ENCODE measurements at places on chromosomes 4 and X.

GRCh38 chrX:134406356-134407064 is 53.5 kb upstream of the HPRT1 start:
- no peak for DNase-seq

- DNase-seq = no peak
Measured at GRCh38 chr4:68927165-68927564, 24.4 kb downstream of the UGT2A3 start.

DNA sequence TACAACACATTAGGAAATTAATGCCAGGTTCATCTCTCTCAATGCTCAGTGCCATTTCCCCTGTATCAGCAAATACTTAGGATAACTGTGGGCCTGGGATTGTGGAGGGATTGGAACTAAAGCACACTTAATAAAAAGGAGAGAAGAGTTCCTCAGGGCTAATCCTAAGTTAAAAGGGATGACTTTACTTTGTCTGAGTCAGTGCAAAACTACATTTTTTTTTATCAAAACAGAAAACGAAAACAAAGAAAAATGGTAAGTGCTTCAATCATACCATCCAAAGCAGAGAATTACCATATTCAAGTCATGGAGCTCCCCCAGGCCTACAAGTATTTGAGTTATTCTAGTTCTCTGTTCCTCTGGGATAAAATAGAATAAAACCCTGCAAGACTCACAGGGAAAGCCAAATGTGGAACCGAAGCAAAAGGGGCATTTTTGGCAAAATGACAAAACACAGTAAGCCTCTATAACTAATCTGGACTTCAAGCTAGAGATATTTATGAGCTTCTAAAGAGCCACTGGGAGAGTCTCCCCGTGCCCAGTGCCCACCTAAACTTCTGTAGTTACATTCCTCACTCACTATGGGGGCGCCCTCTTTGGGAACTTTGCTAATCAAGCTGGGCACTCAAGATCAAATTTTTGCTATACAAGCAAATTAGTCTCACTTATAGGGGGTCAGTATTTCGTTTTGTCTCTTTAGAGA is 53.4 kb downstream of the PALLD start:
- peak; percentile 87 for DNase-seq

GRCh38 chr4:172726001-172726423 is 442.6 kb upstream of the GALNT7 start:
- peak; percentile 24 for DNase-seq

DNA sequence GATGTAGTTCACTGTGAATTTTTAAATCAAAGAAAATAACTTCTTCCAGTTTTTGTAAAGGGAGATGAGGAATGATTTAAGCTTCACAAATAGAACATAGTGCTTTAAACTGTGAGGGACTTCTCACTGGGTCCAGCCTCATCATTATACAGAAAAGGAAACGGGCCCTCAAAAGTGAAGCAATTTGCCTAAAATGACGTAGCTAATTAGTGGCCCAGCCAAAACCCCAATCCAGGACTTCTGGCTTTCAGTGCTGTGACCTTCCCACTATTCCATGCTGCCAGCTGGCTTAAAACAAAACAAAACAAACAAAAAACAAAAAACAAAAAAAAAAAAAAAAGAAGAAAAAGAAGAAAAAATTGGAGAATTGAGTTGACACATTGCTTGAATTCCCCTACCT is 45.0 kb upstream of the STOX2 start:
- DNase-seq = no peak

GRCh38 chr4:178037459-178038214 is 595.4 kb upstream of the AGA start:
- no peak for DNase-seq

GRCh38 chrX:31223817-31224216 is 152.0 kb upstream of the FTHL17 start:
- peak; percentile 71 for DNase-seq

- DNase-seq = no peak
Measured at GRCh38 chr4:151824656-151825055, 63.8 kb upstream of the GATB start.

DNA sequence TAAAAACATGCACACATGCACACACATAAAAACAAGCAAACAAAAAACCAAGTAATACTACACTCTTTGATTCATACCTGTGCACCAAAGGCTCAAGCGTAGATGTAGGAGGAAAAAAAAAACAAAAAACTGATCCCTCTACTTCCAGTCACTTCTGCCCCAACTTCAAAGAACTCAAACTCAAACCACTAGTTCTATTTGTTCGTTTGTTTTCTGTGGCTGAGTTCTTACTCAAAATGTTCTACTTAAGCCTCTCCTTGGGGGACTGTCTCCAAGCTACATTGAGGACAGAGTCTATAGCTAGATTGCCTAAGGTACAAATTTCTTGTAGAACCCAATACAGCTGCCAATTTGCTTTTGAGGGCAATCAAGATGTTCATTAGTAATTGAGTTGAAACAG is 171.0 kb upstream of the ATOH1 start:
- DNase-seq = no peak

DNA sequence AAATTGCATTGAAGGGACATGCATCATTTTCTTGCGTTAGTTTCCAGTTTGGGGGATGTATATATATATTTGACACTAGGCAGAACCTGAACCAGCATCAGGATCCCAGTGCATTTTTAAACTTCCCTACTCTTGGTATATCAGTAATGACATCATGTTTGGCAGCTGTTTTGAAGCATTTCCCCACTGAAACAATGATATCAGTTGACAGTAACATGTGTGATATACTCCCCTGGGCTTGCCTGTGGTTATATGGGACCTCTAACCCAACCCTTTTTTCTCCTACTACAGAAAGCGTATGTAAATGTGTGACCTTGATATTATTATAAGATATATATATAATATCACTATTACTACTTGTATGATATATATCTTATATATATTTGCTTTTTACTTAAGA is 225.9 kb upstream of the CASK start:
- no peak for DNase-seq

DNA sequence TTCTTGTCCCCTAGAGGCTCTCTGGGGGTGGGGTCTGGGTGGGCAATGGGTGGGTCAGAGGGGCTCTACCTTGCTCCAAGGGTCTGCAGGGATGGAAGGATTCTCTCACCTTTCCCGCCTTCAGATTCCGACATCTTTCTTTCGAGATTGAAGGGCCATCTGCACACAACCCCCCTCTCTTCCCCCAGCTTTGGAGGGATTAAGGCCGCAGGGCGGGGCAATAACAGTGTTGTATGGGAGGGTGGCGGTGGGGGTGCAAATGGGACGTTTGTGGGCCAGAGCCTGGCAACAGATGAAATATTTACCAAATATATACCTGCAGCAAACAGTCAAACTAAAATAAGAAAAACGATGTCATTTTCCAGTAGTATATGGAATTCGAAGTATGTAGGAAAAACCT is at the start of gene CACNA1F:
CACNA1F (minus strand) TSS at position 165 of the 400 bp plus-strand sequence; CDS start at position 134, 31 bp downstream.
- DNase-seq = no peak

- DNase-seq = no peak
Measured at GRCh38 chr4:184477201-184477999, 3.0 kb upstream of the IRF2 start.

GRCh38 chrX:65241059-65241721 is 264.9 kb upstream of the ZC4H2 start:
- DNase-seq = no peak

DNA sequence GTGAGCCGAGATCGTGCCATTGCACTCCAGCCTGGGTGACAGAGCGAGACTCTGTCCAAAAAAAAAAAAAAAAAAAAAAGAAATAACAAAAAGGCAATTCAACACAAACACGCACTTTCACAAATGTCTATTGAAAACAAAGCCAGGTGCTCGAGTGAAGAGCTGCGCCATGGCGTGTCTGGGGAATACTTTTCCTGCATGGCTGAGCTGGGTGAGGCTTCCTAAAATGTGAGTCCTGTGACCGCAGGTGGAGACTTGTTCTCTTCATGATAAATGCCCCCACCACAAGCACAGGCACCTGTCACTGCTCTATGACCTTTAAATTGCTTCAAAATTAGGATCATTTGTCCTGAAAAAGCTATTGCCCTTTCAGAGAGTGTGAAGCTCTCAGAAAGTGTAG is 4.0 kb upstream of the ABLIM2 start:
- no peak for DNase-seq

- no peak for DNase-seq
Measured at GRCh38 chr4:72553540-72554337, 15.3 kb downstream of the ADAMTS3 start.

DNA sequence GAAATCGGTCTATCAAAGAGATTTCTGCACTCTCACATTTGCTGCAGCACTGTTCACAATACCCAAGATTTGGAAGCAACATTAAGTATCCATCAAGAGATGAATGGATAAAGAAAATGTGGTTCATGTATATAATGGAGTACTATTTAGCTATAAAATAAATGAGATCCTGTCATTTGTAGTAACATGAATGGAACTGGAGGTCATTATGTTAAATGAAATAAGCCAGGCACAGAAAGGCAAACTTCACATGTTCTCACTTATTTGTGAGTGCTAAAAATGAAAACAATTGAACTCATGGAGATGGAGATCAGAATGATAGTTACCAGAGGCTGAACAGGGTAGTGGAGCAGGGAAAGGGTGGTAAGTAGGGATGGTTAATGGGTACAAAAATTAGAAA is 17.0 kb upstream of the PROM1 start:
- no peak for DNase-seq

GRCh38 chrX:63718010-63718694 is 66.9 kb downstream of the ARHGEF9 start:
- no peak for DNase-seq

GRCh38 chr4:140653718-140654494 is 85.1 kb upstream of the UCP1 start:
- peak; percentile 55 for DNase-seq

- DNase-seq = no peak
Measured at GRCh38 chrX:54745676-54746075, 52.4 kb downstream of the ITIH6 start.

- DNase-seq = no peak
Measured at GRCh38 chr4:11710453-11711093, 281.9 kb upstream of the HS3ST1 start.

All from fibroblast of skin of back (primary cell).